ENCODE measurements at places on chromosomes 5 and 9.

DNA sequence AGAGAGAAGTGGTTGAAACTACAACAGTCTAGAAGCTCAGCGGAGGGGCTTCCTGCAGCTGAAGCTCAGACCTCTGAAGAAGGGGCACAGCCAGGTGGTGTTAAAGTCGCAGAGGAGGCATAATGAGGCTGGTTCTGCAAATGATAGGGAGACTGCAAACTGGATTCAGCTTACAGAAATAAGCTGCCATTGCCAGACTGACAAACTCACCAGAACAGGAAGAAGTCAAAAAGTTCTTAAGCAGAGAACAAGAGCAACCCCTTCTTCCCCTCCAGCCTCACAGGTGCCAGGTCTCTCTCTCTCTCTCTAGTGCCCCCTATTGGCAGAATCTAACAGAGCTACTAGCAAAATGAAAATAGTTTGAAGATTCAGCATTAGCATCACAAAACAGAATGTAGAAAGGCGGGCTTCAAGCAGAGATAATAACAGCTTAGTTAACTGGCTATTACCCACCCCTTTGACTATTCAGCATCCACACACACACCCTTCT lies 76.7 kb downstream of the GRAMD2B start:
- peak; percentile 63 for DNase-seq

DNA sequence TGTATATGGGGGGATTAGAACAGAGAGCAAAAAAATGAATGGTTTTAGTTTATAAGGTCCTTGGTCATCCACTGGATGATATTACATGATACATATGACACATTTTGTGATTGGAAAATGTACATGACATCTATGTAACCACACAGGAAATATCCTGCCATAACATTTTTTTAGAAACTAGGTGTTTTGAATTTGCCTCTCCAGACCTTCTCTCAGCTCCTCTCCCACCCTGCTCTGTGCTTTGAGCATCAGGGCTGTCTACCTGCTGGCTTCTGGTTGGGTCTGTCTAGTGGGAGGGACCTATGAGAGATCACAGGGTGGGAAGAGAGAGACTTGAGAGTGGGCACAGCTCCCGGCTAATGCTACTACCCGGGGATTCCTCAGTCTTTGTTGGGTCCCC lies 24.4 kb downstream of the AKNA start:
- DNase-seq, result no peak

DNA sequence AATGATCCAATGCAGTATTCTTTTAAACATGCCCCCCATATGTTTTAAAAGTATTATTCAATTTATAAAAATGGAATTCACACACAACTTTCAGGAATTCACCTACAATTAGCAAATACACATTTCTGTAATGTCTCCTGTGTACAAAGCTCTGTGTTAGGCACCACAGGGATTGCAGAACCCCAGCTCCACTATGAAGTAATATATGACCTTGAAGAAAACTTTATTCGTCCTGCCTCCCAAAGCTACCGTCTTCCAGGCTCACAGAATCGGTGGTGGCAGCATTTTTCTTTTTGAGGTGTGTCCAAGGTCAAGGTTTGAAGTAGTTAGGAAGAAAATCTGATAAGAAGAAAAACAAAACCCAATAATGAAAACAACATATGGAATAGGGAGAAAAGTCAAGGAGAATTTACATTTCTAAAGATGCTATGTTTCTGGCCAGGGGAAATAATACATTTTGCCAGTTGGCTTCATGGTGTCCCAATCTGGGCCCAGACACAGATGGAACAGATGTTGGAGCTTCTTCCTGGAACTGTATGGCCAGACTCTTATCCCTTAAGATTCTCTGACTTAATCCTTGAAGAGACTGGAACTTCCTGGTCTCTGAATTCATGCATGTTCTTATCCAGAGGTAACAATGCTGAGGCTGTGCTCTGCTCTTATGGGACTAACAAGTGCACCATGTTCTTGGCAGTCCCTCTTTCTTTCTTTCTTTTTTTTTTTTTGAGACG lies 22.0 kb upstream of the LVRN start:
- DNase-seq, result no peak

- DNase-seq, result no peak
Observed at GRCh38 chr5:162474239-162474638, 406.7 kb downstream of the GABRG2 start.

DNA sequence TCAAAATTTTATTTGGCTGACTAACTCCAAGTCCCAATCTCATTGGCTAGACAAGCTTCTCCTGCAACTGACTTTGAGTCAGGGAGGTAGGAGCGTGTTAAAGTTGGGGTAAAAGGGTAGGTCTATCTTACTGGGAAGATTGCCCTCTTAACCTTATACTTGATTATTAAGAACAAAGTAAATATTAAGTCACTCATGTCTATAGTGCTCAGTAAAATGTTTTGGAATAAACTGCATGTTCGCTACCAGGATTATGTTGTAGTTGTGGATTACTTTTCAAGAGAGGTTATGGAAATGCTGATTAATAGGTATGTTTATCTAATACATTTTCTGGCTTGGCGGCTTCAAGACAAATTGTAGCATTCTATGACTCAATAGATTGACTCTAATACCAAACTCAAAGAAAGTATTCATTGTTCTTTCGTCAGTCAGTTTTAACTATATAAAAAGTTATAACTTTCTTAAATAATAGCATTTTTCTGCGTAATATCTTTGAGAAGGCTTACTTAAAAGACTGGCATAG lies 539.1 kb downstream of the PSAT1 start:
- no peak for DNase-seq

GRCh38 chr9:110995420-110996340 lies 42.6 kb downstream of the LPAR1 start:
- no peak for DNase-seq

- DNase-seq, result no peak
Observed at GRCh38 chr5:124842725-124843595, 96.5 kb upstream of the ZNF608 start.

GRCh38 chr9:99140685-99141314 lies 35.9 kb downstream of the TGFBR1 start:
- DNase-seq, result peak; percentile 68

- DNase-seq, result no peak
Observed at GRCh38 chr9:21579247-21579671, 97.1 kb upstream of the IFNE start.

- peak; percentile 62 for DNase-seq
Observed at GRCh38 chr5:39948867-39949468, 524.2 kb upstream of the DAB2 start.

- DNase-seq, result peak; percentile 84
Observed at GRCh38 chr9:128863647-128864046, 18.1 kb downstream of the KYAT1 start.

GRCh38 chr5:141077826-141078225 lies 16.6 kb upstream of the PCDHB2 start:
- DNase-seq, result no peak

DNA sequence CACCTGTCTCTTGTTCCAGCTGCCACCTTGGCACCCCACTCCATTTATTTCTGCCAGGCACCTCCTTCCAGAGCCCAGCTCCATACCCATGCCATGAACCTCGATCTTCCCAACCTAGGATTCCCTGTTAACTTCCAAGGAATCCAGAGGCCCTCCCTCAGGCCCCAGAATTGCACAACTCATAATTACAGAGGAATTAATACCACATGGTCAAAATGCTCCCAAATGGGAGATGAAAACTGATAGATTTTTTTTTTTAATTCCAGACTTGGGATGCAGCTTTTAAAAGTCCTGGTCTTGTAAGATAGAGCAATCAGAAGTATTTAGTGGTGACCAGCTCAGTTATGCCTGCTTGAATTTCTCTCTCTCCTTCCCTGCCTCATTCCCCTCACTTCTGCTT lies 96.2 kb upstream of the CCDC112 start:
- no peak for DNase-seq

DNA sequence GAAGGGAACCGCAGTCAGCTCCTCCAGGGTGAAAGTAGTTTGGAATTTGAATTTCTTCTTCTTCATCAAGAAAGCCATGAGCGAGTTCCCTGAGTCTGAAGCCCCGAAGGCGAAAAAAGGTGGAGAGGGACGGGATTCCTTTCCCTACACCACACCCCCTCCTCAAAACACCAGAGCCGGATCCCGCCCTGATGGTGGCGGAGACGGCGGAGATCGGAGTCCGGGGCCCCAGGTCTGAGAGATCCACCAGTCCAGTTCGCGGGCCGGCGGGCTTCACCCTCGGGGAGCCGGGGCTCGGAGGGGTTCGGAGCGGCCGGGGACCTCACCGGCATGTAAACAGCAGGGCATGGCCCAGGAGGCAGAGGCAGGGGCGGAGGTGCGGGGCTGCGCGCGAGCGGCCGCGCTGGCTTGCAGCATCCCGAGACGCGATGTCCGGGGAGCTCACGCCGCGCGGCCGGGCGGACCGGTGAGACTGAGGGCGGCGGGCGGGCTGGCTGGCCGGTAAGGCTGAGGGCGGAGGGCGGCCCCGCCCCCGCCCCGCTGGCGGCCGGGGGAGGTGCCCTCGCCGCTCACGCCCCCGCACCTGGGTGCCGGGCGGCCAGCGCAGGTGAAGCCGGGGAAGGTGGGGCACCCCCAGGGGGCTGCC lies 606 bp downstream of the EEIG1 start:
- peak; percentile 30 for DNase-seq

GRCh38 chr9:124810663-124811355 lies 33.9 kb downstream of the OLFML2A start:
- DNase-seq, result no peak

GRCh38 chr9:138025417-138025816 lies 147.8 kb downstream of the CACNA1B start:
- no peak for DNase-seq

DNA sequence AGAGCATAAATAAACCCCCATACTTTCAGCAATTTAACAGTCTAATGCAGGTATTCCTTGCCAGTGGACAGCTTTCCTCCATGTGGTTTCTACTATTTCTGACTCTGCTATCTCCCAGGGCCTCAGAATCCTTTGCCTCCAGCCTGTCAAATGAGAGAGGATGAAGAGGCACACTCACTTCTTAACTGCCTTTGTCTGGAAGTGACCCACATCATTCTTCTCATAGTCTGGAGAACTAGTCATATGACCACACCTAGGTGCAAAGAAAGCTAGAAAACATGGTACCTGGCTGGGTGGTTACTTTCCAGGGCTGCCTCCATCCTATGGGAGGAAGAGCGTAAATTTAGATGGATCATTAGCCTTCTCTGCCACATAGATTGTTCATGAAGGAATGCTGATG lies 22.5 kb downstream of the PALM2AKAP2 start:
- DNase-seq, result no peak

DNA sequence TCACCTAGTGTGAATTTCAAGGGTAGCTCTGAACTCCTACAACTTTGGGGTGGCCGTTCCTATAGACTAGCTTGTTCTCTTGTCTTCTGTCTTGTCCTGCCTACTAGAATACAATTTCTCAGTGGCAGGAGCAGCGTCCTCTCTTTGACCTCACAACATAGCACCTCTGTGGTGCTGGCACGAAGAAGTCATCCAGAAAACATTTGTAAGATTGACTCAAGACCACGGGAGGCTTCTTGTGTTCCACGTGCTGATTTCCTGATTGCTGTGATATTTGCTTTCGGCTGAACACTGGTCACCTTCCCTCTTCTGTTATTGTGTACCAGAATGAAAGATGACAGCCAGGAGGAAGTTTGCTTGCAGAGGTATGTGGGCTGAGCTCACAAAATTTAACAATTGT lies 27.0 kb downstream of the SLC1A1 start:
- no peak for DNase-seq

- DNase-seq, result no peak
Observed at GRCh38 chr9:116594547-116594946, 92.6 kb upstream of the TRIM32 start.

DNA sequence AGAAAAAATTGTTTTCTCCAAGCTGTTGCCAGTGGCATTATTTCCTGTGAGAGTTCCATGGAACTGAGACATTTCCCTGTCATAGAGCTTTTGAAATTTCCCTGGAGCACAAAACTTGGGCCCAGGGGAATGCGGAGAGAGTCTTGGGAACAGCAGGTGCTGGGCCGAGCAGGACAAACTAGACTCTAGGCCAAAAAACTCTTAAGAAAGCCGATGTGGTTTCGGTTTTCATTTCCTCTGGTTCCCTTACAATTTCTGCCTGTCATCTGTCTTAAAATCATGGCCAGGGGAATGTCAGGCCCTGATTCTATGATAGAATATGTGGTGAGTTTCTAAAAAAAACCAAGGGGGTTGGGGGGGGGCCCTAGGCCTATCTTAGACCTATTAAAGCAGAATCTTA lies 4.6 kb downstream of the SLC35A4 start:
- no peak for DNase-seq

DNA sequence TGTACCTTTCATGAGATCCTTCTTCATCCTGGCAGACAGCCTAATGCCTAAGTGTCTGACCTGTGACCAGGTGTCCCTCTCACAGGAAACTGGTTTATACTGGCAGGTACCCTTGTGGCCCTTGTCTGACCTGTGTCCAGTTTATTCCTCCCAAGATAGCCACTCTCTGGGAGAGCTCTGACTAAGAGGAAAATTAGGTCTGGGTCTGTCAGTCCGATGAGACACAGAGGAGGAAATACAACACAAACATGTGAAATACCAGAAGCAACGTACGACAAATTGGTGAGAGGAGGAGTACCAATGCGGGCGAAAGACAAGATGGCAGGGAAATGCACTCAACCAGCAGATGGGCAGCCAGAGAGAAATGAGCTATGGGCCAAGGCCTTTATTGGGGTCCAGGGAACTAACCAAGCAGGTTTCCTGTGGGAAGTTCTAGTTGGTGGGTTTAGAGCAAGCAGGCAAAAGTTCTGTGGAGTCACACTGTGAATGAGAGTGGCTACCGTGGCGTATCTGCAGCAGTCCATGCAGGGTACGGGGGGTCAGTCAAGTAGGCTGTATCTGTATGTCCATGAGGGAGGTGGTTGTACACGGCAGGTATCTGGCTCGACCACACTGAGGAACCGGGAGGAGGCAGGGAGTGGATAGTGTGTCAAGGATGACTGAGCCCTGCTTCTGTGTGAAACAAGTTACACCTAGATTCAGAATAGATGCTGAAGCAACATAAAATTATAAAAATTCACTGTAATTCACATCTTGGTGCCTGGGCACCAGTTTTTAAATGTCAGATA lies 109.0 kb downstream of the MLLT3 start:
- DNase-seq, result no peak

GRCh38 chr5:35741126-35741716 lies 115.5 kb upstream of the IL7R start:
- DNase-seq, result no peak

GRCh38 chr5:38424148-38425060 lies 132.0 kb downstream of the LIFR start:
- DNase-seq, result no peak

Data from KBM-7 (cell line).